Suppressor macrophage (primary cell): ENCODE measurements at places on chromosomes 3 and 15.

DNA sequence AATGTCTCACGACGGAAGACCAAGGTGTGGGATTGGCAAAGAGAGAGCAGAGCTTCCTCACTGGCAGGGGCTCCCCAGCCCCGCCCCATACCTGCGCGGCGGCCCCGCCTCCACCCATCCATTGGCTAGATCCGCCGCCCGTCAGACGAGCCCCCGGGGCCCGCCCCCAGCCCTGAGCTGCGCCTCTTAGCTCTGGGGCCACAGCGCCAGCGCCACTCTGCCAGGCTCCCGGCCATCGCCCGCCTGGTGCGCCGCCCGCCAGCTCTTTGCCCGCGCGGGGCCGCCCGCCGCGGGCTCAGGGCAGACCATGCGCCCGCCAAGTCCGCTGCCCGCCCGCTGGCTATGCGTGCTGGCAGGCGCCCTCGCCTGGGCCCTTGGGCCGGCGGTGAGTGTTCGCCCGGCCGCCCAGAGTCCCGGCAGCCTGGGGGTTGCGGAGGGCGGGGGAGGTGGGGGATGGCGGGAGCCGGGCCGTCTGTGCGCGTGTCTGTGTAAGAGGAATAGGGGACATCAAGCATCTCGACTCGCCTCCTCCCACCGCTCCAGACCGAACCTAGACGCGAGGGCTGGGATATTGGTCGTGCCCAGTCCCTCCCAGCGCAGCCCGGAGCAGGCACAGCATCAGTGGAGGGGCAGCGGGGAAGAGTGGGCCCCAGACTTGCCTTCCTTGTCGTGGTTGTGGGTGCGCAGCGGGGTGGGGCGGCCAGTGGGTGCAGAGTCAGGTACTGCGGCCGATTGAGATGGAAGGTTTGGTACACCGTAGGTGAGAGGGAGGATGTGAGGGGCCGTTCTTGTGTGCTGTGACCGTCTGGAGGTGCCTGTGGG is at the start of gene VIPR1:
VIPR1 (plus strand) TSS at position 215 of the 822 bp plus-strand sequence; CDS start at position 308, 93 bp downstream.
- peak; percentile 61 for DNase-seq

DNA sequence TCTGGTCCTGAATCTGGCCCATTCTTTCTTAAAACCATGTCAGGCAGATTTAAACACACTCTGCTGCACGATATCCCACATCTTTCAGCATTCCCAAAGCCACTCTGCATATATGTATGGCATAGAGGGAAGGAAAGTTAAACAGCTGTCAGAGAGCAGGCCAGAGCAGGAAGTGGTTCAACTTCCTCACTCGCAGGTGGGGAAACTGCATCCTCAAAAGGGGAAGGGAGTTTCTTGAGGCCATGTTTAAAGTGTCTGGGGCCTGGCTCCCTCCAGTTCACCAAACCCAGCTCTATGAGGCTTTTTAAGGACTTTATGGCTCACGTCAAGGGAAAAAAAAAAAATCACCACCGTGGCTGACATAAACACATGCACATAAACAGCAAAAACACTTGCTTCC is 123.1 kb downstream of the OPA1 start:
- DNase-seq = peak; percentile 39

DNA sequence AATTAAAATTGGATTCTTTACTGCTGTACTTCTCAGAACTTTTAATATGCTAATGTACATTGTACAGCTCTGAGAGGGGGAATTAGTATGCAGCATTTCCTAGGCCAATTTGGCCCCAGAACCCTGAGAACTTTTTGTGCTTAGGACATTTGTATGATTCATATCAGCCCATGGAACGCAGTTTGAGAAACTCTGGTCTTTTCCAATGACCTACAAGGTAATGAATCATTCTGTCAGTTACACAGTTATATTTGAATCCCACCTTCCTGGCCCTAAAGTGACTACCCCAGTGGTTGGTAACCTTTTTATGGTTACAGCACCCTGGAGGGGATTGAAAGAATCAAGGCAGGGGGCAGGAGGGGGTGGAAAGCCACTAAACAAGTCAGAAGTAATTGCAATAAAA is 25.6 kb upstream of the KBTBD12 start:
- DNase-seq = no peak

GRCh38 chr3:116905794-116906193 is 196.2 kb downstream of the TUSC7 start:
- no peak for DNase-seq

- DNase-seq = no peak
Measured at GRCh38 chr3:177150970-177151627, 46.2 kb downstream of the TBL1XR1 start.

DNA sequence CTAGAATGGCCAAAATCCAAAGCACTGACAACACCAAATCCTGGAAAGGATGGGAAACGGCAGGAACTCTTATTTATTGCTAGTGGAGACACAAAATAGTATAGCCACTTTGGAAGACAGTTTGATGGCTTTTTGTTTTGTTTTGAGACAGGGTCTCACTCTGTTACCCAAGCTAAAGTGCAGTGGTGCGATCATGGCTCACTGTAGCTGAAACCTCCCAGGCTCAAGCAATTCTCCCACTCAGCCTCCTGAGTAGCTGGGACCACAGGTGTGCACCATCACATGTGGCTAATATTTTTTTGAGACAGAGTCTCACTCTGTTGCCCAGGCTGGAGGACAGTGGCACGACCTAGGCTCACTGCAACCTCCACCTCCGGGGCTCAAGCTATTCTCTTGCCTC is 27.3 kb upstream of the GPR160 start:
- DNase-seq = no peak

DNA sequence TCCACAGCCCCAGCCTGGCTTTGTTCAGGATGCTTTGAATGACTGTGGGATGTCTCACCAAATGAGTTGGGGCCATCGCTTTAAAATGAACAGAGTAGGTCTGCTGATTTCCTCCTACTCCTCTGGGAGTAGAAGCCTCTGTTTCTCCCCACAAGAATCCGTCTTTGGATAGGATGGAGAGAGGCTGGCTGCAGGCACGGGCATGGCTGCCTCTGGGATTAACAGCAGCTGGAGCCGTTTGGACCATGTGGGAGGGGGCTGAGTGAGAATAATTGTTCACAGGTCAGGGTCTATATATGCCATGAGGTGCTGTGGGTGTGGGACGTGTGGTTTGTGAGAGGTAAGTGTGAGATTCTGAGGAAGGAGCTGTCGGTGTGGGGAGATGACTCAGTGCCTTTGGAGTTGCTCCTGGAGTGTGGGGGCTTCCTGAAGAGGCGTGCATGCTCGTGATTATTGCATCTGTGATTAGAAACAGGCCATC is 48.0 kb upstream of the APEH start:
- DNase-seq = no peak

GRCh38 chr3:46059432-46059831 is 32.1 kb upstream of the XCR1 start:
- DNase-seq = peak; percentile 87

DNA sequence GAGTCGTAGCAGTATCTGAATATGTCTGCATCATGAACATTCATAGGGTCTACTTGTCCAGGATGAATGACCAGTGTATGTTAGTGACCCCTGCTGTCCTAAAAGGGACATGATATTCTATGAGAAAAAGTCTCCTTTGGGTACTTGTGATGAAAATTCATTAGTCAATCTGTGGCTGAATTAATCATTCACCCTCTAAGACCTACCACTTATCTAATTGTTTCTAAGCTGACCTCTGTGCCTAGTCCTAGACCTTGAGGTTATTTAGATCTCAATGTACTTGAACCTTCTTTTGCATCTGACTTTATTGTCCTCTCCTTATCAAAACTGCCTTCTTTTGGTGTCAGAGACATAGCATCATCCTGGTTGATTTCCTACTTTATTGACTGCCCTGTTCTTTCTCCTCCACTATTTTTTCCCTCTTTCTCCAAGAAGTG is 799.3 kb downstream of the DIPK2A start:
- DNase-seq = peak; percentile 12

- DNase-seq = no peak
Measured at GRCh38 chr3:71517271-71517791, 66.2 kb downstream of the FOXP1 start.

DNA sequence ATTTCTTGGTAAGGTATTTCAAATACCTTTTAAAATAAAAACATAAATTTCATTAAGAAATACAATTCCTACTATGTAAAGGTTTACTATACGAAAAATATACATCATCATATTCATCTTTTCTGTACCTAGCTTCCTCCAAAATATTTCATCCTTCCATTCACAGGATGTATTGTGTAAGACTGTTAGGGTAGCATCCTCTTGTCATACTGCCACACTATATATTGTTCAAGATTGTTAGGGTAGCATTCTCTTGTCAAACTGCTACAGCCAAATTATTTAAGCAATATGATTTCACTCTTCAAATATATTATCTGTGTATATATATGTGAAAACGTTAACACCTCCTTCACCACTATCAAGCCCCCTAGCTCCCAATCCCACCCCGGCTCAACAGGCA is 3.5 kb downstream of the RPL22L1 start:
- no peak for DNase-seq

GRCh38 chr3:42814914-42815507 is 5.8 kb downstream of the ACKR2 start:
- no peak for DNase-seq

DNA sequence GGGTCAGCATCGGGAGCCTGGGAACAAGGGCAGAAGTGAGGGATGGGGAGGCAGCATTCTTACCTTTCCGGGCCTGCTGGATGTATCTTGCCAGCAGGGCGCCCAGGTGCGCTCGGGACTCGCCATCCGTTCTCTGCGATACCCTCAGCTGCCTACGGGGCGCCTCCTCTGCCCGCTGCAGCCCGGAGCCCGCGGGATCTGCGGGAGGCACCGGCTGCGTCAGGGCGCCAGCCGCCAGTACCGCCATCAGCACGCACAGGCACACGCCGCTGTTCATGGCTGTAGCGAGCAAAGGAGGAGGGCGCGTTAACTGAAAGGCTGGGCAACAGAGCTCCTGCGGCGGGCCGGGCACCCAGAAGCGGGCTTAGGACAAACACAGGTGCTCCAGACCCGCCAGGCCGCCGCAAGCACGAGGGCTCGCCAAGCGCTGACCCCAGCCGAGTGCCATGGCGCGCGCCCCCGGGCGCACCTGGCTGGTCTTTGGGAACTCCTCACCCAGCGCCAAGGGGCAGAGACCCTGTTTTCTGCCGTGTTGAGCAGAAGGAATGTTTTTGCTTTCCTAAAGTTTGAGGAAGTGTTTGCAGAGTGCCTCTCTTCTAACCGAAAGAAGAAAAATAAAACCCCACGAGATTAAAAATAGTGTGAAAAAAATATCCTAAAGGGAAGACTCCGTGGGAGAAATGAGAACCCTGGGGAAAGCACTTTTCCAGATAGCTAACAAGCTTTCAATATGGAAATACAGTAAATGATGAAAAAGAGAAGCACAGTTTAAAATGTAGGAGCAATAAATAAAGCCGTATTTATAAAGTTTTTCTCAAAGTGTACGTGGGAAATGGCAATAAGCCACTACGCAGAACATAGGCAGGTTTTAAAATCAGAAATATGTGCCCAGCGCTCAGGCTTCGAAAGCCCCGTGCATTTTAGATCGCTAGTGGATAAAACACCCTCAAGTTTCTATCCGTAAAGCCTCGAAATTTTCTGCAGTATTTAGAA is 2.3 kb downstream of the CCK start:
- DNase-seq = no peak

DNA sequence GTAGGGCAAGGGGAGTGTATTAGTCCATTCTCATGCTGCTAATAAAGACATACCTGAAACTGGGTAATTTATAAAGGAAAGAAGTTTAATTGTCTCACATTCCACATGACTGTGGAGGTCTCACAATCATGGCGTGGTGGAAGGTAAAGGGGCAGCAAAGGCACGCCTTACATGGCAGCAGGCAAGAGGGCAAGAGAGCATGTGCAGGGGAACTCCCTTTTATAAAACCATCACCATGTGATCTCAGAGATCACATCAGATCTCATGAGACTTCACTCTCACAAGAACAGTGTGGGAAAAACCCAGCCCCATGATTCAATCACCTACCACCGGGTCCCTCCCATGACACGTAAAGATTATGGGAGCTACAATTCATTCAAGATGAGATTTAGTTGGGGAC is 41.4 kb downstream of the SUMF1 start:
- DNase-seq = peak; percentile 64

GRCh38 chr3:127284258-127284657 is 3.6 kb downstream of the PRR20G start:
- no peak for DNase-seq

GRCh38 chr15:57138349-57138788 is 219.9 kb downstream of the TCF12 start:
- peak; percentile 54 for DNase-seq

- no peak for DNase-seq
Measured at GRCh38 chr3:14797731-14798130, 21.0 kb upstream of the FGD5 start.

DNA sequence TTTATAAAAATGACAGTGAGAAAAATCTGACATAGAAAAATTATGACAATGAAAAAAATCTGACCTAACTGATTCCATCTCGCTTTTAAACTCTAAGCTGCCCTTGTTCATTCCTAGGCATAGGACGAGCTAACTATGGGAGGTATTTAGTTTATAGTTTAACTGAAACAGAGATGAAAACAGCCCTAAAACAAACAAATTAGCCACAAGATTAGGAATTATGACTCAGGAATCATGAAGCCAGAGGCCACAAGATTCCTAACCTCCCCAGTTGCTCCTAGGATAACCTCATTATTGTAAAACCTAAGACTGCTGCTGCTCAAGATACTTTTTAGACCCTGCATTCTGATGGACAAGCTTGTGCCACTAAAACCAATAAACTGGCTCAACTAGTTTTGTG is 122.7 kb upstream of the MNS1 start:
- no peak for DNase-seq
